GM03348 (cell line): ENCODE measurements at places on chromosomes 1 and 21.

DNA sequence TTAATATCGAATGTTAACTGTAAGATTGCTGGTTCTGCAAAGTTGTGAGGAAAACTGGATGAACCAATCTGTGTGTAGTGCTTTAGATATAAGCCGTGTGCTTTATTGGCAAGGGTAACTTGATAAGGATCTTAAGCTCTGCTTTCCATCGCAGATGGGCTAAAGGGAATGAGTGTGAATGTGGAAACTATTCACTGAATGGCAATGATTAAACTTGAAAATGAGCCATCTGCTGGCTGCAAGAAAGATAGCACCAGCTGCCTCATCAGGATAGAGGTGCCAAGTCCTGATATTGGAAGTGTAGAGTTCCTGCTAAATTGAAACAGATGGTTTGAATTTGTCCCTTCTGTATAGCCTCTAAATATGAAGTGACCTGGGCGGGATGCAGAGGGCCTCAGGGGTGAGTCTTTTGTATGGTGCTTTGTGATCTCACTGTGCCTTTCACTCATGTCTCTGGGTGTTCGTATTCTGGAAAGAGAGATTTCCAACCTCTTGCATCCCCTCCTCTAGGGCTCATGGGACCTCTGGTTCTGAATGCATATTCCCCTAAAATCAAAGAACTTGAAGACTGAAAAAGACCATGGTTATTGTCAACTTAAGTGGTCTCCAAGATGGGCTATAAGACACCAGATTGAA lies 9.2 kb downstream of the FCRL3 start:
- DNase-seq, result peak; percentile 77

- no peak for DNase-seq
Measured at GRCh38 chr1:30405081-30405480, 318.3 kb downstream of the MATN1 start.

GRCh38 chr1:103447471-103447870 lies 78.0 kb upstream of the RNPC3 start:
- no peak for DNase-seq

GRCh38 chr1:88990426-88990825 lies 2.0 kb downstream of the KYAT3 start:
- DNase-seq, result no peak

- DNase-seq, result no peak
Measured at GRCh38 chr1:4087530-4088420, 187.7 kb upstream of the C1orf174 start.

DNA sequence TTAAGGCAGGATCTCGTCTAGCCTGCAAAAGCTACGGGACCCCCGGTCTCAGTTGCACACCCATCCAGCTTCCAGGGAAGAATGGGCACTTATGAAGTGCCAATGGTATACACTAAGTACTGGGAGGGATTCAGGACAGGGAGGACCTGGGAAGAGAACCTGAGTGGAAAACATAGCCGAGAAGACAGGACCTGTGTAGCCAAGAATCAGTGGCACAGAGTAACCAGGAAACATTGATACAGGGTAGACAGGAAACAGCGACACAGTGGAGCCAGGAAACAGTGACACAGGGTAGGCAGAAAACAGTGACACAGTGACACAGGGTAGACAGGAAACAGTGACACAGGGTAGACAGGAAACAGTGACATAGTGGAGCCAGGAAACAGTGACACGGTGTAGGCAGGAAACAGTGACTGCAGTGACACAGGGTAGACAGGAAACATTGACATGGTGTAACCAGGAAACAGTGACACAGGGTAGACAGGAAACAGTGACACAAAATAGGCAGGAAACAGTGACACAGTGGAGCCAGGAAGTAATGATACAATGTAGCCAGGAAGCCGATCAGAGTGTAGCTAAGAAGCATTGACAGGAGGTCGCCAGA lies 138.0 kb upstream of the ARHGEF16 start:
- no peak for DNase-seq

DNA sequence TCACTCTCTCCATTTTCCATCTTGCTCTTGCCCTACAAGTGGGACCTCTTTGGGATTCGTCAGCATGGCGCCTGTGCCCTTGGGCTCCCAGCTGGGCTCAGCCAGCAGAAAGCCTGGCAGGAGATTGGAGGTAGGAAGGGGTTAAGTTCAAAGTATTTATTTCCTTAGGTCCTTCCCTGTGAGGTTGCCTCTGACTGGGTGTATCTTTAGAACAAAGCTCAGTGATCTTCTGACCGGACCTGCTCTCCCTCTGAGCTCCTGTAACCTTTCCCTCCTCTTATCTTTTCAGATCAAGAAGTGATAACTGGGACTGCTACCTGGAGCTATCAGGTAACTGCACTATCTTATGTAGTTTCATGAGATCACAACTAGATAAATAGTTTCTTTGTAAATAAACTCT lies 75.8 kb upstream of the ABCD3 start:
- DNase-seq, result no peak

DNA sequence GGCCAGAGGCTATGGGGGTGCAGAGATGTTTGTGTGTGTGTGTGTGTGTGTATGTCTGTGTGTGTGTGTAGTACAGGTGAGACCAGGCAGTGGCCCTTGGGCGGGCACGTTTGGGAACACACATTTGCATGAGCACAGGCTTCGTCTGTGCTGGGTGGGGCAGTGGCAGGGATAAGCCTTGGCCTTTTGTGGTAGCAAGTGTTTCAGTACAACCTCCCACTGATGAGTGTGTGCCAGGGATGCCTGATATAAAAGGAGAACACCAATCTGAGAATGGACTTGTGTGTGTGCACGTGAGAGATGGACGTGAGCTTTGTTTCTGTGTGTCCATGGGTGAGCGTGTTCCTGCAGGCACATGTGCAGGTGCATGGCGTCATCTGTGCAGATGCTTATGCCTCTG lies 3.0 kb downstream of the NTRK1 start:
- DNase-seq, result no peak

DNA sequence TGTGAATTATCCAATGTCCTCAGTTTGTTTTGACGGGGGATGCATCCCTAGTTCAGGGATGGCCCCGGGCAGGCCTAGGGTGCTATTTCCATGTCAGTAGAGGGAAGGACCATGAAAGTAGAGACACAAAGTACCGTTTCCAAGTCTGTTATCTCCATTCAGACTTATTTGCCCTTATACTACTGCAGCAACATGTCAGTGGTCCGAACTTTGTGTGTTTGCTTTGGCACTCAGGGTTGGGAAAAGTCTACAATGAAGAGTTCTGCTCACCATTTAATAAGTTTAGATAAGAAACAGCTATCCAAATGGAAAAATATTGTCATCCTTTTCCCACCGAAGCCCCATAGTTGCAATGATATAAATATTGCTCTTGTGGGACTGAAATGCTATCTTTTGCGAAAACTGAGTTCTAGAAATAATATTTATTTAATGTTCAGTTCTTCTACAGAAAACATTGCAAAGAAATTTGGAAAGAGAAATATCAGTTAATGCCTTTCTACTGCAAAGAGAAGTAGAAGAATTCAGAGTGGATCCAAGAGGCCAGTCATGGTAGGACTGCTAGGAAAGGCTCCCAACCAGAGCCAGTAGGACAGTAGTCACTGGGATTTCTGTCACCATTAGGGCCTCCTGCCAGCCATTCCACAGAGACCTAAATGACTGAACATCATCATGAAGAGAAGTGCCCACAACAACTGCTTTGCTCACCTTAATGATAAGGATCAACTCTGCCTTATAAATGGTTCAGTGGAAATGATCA lies 11.5 kb upstream of the AGT start:
- no peak for DNase-seq

- peak; percentile 4 for DNase-seq
Measured at GRCh38 chr1:198794498-198794897, 155.7 kb downstream of the PTPRC start.

DNA sequence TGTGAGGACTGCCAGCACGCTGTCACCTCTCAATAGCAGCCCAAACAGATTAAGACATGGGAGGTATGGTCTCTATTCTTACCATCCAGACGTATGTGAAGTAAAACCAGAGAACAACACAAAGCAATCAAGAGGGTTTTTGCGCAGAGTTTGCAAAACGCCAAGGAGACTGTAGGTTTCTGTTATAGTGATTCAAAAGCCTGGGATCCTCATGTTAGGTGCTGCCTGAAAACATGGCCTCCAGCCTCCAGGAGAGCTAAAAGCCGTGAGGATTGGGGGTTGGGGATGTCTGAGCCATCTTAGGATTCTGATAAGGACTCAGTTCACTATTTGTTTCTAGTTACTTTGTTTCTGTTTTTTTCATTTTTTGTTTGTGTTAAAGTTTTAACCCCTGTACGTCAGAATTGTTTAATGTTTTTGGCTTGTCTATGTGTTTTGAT lies 4.2 kb upstream of the CCT8 start:
- DNase-seq, result no peak

GRCh38 chr1:48082271-48082962 lies 85.2 kb upstream of the TRABD2B start:
- no peak for DNase-seq

DNA sequence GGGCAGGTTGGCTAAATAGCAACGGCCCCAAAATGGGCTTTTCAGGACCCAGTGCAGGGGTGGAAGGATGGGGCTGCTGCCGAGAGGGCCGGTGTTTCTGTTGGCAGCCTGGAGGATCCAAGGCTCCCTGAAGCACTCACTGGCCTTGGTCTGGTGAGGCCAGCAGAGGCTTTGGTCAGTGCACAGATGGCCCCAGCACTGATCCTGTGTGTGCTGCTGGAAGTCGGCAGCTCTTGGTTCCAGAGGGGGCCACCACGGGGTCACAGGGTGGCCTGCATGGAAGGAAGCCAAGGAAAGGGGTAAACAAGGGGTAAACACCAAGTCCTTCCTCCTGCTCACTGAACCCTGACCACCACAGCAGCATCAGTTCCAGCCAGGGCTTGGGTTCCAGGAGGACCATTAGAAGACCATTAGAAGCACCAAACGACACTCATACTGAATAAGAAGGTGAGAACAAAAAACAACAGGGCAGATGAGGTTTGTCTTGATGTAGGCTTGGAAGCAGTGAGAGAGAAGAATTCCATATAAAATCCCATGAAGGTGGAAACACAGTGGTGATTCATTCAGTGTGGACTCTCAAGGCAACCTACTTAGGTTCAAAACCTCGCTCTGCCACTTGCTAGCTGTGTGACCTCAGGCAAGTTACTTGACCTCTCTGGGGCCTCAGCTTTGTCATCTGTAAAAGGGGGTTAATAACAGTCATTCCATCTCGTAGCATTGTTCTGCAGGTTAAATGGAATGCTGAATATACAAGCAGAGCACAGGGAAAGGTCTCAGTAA lies 184.5 kb downstream of the RUNX1 start:
- DNase-seq, result no peak

- no peak for DNase-seq
Measured at GRCh38 chr1:63983391-63984256, 209.8 kb downstream of the ROR1 start.

DNA sequence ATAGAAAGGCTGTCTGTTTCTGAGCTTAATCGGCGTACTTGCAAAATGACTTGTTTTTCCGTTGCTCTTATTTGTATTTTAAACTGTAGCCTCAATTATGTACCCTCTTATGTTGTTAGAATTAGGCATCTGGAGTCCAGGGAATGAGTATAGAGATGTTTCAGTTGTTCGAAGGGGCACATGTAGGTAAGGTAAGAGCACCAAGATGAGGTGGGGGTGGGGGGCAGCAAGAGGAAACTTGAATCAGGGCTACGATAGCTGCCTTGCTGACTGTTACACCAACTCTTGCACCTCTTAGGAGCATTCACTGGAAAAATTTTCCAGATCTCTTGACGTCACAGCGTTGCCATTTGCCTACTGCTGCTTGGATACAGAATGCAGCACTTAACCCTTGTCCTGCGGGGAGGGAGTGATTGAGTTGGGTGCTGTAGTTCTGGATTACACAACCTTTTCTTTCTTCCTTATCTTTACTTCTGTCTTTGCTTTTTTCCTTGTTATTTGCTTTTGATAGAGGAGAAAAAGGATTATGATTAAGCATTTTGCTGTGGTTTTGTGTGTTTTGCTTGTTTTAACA lies 3.2 kb downstream of the ATP1B1 start:
- no peak for DNase-seq

- no peak for DNase-seq
Measured at GRCh38 chr1:66681686-66682085, 70.6 kb upstream of the DYNLT5 start.

DNA sequence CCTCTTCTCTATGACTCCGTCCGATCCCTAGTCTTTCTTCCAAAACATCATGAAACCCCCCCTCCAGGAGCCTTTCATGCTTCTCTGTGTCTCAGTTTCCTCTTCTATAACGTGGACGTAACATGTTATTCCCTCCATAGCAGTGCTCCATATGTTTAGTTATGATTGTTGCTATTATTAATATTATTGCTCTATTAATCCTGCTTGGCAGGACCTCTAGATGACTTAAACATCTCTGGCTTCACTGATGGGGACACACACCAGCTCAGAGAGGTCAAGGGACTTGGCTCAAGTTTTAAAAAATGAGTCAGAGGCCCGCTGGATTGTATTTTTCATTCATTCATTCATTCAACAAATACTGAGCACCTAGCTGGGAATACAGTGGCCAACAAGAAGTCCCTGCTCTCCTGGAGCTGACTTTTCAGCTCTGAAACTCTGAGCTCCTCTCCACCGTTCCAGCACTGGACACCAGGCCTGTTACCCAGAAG lies 404 bp upstream of the CPLANE2 start:
- DNase-seq, result no peak

DNA sequence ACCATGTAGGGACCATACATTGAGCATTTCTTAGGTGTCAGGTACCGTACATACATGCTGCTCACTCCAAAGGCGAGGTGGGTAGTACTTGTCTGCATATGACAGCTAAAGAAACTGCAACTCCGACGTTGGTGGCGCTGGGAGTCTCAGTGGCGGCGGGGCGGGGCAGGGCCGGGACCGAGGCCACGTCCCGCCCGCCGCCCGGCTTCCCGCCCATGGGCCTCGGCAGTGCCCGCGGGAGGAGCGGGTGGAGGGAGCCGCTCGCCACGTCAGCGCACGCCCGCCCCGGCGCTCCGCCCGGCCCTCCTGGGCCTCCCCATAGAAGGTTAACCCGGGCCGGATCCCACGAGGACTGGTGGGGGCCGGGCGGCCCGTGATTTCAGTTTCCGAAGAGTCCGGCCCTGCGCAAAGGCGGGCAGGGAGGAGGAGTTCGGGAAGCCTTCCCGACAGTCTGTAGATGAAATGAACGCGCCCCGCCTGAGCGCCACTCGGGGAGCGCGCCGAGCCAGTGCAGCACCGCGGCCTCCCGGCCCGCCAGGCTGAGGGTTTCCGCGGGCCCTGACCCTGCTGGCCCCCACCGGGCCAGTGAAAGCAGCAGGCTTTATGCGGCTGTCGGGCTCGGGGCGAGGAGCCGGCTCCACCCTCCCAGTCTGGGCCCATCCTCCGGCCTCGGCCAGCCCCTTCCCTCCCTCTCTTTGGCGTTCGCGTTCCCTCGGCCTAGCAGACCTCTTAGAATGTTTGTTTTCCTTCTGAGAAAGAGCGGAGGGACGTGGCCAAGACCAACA lies 119.9 kb upstream of the JUN start:
- peak; percentile 98 for DNase-seq
